A549 (cell line): ENCODE measurements at places on chromosomes 16 and 17.

DNA sequence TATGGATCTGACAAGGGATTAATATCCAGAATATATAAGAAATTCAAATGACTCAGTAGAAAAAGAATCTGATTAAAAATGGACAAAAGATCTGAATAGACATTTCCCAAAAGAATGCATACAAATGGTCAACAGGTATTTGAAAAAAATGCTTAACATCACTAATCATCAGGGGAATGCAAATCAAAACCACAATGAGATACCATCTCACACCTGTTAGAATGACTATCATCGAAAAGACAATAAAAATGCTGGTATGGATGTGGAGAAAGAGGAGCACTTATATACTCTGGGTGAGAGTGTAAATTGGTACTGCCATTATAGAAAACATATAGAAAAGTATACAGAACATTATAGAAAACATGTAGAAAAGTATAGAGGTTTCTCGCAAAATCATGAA lies 16.4 kb upstream of the HS3ST2 start:
- DNase-seq = no peak

- DNase-seq = peak; percentile 87
These were observed 37.2 kb upstream of the RGS9 start for GRCh38 chr17:65099941-65100315.

GRCh38 chr16:89860747-89861304 lies 12.6 kb upstream of the TCF25 start:
- peak; percentile 58 for DNase-seq

GRCh38 chr16:10828851-10829366 lies 10.3 kb upstream of the TVP23A start:
- no peak for DNase-seq

GRCh38 chr16:10371592-10371991 lies 14.3 kb upstream of the ATF7IP2 start:
- DNase-seq = no peak

DNA sequence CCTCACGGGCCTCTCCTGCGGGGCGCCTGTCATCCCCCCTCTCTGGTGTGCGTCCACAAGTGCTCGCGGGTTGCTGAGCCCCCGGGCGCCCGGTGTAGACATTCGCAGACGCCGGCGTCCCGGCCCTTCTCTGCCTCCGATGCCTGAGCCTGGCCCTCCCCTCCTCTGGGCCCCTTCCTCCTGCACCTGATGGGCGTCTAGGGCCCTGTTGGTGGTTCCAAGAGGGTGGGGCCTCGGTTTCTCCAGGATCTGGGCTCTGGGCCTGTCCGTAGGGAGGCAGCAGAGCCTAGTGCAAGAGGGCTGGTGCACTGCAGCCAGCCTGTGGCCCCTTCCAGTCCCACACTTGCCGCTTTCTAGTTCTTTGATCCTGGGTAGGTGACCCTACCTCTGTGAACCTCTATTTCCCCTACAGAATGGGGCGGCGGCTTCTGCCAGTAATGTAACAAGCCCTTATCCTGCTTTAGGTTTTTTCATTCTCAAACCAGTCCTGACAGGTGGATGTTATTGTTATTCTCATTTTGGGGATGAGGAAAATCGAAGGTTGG lies 623 bp downstream of the E4F1 start:
- DNase-seq = peak; percentile 61

DNA sequence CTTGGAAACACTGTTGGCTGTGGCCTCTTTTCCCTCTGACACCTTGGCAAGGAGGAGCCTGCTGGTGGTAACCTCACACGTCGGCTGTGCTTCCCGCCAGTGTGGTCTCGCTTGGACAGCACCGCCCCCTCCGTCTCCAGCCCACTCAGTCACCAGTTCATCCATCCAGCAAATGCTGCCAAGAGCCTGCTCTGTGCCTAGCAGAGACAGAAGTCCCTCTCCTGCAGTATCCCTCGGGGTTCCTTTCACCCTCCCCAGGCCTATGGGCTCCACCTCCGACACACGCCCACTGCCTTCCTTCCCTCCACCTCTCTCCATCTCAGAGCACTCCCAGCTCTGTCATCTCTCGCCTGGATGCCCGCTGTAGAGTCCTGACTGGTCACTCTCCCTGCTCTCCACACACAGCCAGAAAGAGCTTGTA lies 12.3 kb downstream of the CACNG4 start:
- no peak for DNase-seq

GRCh38 chr17:29061036-29061435 lies 18.1 kb downstream of the PIPOX start:
- DNase-seq = no peak

GRCh38 chr17:42623732-42624596 lies 14.5 kb downstream of the TUBG1 start:
- DNase-seq = peak; percentile 86

DNA sequence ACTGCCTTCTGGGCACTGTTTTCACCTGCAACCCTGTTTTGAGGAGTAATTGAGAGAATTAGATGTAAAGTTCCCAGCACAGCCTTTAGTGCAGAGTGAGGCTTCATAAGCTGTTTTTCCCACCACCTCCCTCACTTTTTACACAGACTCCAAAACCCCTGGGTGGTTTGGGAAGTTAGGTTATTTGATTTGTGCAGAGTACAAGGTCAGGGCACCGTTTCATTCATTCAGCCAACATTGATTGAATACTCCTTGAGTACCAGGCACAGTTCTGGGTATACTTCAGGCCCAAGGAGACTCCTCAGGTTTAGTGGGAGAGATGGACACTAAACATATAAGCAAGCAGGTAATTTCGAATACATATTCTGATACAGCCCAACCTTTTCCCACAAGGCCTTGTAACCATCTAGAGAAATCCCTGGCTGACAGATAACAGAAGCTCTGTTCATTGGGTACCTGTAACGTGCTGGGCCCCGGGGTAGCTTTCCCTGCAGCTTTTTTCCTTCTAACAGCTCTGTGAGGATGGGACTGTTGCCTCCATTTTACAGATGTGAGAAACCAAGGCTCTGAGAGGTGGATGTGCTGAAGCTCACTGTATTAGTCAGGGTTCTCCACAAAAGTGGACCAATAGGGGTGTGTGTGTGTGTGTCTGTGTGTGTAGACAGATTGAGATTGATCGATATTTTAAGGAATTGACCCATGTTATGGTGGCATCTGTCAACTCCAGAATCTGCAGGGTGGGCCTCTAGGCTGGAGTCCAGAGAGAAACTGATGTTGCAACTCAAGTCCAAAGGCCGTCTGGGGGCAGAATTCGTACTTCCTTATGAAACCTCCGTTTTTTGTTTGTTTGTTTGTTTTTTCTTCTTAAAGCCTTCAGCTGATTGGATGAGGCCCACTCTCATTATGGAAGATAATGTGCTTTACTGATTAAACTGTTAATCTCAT lies 234.7 kb downstream of the SNX29 start:
- DNase-seq = no peak

GRCh38 chr17:45022655-45023339 lies 28.6 kb downstream of the DCAKD start:
- DNase-seq = no peak

GRCh38 chr16:3486506-3487215 lies 8.6 kb downstream of the C16orf90 start:
- DNase-seq = no peak

DNA sequence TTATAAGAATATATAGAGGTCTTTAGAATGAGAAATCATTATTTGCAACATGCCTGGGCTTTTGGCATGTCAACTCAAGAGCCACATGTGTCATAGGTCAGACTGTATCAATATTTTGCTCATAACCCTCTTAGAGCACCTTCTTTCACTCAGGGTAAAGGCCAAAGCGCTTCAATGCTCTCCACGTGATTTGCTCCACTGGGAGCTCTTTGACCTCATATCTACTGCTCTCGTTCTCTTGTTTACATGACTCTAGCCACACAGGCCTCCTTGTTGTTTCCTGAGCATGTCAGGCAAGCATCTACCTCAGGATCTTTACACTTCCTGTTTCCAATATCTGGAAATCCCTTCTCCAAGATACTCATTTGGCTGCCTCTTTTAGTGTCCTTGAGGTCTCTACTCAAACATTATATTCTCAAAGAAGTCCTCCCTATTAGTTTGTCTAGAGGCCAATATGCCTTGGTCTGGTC lies 148.4 kb downstream of the TOX3 start:
- DNase-seq = no peak

- DNase-seq = no peak
These were observed 86.2 kb downstream of the EFCAB5 start for GRCh38 chr17:30027676-30028075.

GRCh38 chr16:6375465-6376075 lies 957.1 kb upstream of the RBFOX1 start:
- no peak for DNase-seq

DNA sequence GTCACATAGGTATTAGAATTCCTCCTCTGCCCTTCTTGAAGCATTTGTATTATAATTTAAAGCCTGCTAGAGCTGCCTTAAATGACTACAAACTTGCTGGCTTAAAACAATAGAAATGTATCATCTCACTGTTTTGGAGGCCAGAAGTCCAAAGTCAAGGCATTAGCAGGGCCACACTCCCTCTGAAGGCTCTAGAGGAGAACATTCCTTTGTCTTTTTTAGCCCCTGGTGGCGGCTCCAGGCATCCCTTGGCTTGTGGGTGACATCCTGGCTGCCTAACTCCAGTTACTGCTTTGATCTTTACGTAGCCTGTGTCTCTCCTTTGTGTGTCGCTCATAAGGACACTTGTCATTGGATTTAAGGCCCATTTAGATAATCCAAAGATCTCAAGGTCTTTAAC lies 186.6 kb upstream of the SALL1 start:
- no peak for DNase-seq

DNA sequence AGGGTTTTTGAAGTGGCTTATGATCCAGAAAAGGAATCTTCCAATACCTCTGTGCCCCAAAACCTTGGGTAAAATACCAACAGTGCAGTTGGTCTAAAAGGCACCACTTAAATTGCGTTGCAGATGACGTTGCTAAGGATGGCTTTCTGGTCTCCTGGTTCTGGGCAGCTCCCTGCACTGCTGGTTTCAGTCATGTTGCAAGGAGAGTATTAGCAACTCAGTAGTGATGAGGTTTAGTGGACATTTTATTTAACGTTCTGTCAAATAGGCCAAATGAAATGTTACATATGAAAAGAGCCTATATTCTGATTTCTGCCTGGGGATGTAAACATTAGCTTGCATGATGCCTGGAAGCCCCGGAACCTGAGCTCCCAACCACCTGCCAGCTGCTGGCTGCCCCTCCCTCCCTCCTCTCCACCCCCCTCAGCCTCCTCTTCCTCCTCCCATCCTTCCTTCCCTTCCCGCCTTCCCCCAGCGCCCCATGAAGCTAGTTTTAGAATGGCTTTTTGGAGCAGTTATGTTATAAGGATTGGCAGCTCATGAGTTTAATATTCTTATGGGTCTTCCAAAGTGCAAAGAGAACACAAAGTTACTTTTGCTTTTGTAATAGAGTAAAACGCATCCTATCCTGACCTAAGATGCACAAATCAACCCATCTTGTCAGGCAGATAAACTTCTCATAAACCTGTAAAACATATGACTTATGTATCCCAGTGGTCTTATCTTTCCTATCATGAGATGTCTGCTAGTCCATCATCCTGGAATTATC lies 20.7 kb downstream of the CD7 start:
- DNase-seq = no peak

DNA sequence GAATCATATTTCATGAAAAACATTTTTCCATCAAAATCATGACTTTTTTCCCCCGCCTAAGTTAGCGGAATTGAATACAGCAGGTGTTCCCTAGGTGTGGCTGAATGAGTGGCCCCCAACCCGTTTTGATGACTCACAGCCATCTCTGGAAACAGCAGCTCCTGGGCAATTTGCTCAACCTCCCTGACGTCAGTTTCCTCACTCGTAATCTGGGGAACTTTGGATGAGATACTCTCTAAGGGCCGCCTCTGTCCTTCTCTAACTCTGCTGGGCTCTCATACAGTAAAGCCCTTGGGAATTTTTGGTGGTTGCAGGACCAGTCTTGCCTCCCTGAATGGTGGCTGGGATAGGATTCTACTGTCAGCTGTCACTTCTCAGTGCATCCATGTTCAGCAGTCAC lies 11.6 kb upstream of the NTN1 start:
- DNase-seq = no peak

GRCh38 chr16:6484081-6484480 lies 848.6 kb upstream of the RBFOX1 start:
- no peak for DNase-seq

- peak; percentile 85 for DNase-seq
These were observed at the start of gene TOM1L1 for GRCh38 chr17:54900457-54901229. TSS of gene TOM1L1 (plus strand) at chr17:54900852. CDS start at chr17:54900866, 14 bp downstream.

DNA sequence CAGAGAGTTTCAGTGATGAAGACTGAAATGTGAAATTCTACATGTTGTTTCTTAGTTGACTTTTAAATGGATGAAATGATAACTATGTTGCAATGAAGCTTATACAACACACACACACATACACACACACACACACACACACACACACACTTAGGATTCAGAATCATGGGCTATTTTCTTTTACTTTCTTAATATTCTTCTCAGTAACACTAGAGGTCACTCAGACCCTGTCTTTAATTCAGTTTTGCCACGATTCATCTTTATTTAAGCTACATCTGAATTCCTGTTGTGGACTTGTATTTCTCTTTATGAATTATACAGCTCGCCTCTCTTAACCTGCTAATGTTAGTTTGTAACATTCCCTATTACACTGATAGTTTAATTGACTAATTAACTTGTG lies 109.6 kb upstream of the GOT2 start:
- DNase-seq = no peak

GRCh38 chr16:81798311-81799137 lies 19.4 kb downstream of the PLCG2 start:
- DNase-seq = no peak

GRCh38 chr17:58371300-58371950 lies 19.4 kb upstream of the SUPT4H1 start:
- no peak for DNase-seq
